Kidney (tissue), 22 donors: ENCODE measurements at places on chromosomes 1 and 21. TPM values are rescaled to one million over a fixed set of nuclear protein-coding genes. Genes with fewer than 3 reads are reported as not detected.

DNA sequence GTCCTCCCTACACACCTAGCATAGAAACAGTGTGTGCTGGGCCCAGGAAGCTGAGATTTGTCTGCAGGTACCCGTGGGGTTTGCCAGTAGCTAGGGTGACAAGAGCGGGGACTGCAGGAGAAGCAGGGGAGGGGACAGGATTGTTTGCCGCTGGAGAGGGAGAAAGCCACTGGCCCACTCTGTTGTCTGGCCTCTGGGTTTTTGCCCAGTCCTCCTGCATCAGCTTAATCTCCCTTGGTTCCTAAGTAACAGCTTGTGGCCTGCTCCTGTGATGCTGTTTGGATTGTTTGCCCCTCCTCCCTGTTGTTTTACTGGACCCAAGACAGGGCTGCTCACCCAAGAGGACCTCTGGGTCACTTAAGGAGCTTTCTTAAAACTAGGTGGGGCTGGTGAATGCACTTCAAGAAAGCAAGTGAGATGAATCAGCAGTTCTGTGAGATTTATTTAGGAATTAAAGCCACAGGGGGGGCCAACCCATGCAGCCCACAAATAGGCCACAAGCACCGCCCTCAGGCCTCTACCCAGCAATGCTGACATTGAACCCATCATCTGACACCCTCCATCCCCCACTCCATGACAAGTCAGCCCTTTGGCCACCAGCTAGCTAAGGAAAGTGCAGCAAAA lies 142.8 kb downstream of the ZZZ3 start:
- DNase-seq, result no peak

GRCh38 chr1:54606096-54606989 lies 17.0 kb downstream of the FAM151A start:
- DNase-seq, result no peak

DNA sequence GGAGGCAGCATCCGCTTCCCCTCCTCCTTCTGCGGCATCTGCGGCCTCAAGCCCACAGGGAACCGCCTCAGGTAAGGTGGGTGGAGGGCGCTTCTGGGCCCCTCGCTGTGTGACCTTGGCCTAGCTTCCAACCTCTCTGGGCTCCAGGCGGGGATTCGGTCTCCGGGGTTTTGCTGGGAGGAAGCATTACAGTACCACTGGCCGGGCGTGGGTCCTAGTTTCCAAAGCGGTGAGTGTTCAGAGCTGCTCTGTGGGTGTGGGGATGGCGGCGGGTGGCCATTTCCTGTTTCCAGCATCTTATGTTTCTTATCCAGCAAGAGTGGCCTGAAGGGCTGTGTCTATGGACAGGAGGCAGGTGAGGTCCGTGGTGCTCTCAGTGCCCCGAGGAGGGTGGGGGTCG lies 11.6 kb downstream of the FAAH start:
- no peak for DNase-seq

DNA sequence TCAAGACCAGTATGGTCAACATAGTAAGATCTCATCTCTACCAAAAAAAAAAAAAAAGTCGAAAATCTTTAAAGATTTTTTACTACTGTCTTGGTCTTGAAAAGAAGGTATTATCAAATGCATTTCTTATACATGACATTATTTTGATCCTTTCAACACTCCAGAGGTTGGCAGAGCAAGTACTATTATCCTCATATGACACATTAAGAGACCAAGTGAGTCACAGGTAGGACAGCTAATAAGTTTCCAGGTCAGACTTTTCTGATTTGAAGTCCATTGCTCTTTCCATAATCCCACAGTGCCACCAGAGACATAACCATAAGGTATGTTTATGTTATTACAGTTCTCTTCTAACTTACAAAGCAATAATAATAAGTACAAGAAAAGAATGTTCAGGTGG lies 15.2 kb downstream of the DBT start:
- no peak for DNase-seq

DNA sequence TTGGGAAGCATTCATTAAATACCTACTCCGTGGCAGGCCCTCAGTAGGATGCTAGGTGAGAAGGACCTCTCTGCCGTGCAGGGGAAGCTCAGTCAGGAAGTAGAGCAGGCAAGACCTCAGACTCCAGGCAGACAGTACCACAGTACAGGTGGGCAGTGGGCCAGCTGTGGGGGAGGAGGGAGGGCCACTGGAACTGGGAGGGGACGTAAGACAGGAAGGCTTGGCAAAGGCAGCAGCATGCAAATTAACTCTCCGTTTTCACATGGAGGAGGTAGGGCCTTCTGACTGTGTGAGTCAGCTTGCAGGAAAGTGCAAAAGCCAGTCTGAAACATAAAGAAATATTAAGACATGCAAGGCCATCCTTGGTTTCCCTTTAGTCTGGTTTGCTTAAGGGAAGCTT lies 157.7 kb downstream of the TRIM33 start:
- peak; percentile 69 for DNase-seq

DNA sequence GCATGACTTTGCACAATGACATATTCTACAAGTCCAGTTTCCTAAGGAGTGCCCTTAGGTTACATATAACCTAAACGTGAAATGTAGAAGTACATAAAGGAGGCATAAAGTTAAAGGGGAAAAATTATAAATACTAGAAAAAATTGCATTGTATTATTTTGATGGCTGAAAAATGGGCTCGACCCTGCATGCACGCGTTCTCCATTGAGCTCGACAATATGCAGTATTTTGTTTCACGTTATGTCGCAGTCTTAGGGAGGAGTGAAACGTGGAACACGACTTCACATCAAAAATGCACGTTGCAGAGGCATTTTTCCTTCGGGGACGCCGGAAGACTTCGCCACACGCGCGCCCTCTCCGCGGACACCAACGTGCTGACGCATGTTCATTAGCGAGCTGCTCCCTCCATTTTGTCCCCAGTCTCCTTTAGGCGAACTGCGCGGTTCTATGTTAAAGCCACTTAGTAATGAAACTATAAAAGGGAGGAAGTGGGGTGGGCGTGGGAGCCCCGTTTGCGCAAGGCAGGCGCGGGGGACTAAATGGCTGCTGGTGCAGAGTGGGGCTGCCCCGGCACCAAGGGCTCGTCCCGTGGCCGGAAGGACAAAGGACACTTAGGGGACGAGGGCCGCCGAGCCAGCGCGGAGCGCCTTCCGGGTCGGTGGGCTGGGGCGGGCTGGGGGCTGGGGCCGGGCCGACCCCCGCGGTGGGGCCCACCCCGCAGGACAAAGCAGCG lies 749 bp upstream of the COX20 start:
- peak; percentile 95 for DNase-seq

The HPDL gene
- 0.66 TPM for total RNA-seq

The CSMD2 gene
- 0.47 TPM for total RNA-seq
